Aorta (tissue), 5 donors: ENCODE measurements at places on chromosomes 12 and 14. TPM values are rescaled to one million over a fixed set of nuclear protein-coding genes. Genes with fewer than 3 reads are reported as not detected.
A peak's percentile ranks its signal among the peaks of the same experiment; 100 is the strongest.

The TSHR gene
- total RNA-seq, result 0.29 TPM

The STAT6 gene
- 199 TPM for total RNA-seq

The CD9 gene
- 285 TPM for total RNA-seq

The AMDHD1 gene
- 0.51 TPM for total RNA-seq

The CPNE6 gene
- total RNA-seq, result 0.71 TPM

The BMAL2 gene
- total RNA-seq, result 18.1 TPM

The SMIM41 gene
- 0.84 TPM for total RNA-seq

The RNF212B gene
- not detected for total RNA-seq

The GLS2 gene
- total RNA-seq, result 0.58 TPM

The STAB2 gene
- total RNA-seq, result 0.45 TPM

The DEGS2 gene
- total RNA-seq, result 0.99 TPM

The CCDC177 gene
- not detected for total RNA-seq

The KLRC2 gene
- total RNA-seq, result 0.65 TPM

The AEBP2 gene
- 89.0 TPM for total RNA-seq

DNA sequence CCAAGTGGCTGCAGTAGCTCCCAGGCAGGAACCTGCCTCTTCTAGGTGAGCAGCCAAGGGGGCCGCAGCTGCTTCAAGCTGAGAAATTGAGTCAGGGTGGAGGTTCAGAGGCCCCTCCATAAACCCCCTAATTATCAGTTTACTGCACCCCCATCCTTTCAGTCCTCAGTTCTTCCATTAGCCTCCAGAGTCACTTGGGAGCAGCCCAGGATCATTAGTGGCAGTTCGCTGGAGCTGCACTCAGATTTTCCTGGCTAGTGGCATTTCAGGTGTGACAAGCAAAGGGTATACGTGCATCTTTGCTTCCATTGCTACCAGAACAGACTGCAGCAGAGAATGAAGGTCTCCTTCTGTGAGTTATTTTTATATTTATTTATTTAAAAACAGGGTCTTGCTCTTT, 358.7 kb downstream of the FUT8 start:
- no peak for DNase-seq

DNA sequence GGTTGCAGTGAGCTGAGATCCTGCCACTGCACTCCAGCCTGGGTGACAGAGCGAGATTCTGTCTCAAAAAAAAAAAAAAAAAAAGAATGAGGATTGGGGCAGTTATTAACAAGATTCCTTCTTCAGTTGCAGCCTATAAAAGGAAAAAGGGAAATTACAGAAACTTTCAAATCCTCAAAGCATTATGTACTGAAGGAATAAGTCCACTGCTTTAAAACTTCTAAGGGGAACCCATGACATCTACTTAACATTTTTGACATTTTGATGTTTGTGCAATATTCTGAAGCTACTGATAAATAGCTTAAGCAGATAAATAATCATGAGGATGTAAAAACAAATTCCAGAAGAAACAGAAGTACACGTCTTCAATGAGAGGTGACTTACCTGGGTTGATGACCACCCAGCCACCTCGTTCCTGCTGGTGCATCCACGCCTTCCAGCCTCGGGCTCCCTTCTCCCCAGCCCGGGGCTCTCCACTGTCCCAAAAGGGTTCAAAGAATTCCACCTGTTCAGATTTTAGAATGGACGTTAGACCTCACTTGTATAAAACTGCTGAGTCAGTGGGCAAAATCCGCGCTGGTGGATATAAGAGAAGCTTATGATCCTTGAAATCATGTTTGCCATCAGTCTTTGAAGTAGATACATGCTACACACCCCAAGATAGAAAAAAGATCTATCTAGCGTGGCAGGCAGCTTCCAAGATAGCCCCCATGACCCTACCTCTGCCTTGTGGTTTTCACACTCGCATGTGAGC, 33.7 kb downstream of the NRDE2 start:
- DNase-seq, result no peak

- DNase-seq, result no peak
These were observed 20.8 kb downstream of the STX2 start for GRCh38 chr12:130818272-130818634.

DNA sequence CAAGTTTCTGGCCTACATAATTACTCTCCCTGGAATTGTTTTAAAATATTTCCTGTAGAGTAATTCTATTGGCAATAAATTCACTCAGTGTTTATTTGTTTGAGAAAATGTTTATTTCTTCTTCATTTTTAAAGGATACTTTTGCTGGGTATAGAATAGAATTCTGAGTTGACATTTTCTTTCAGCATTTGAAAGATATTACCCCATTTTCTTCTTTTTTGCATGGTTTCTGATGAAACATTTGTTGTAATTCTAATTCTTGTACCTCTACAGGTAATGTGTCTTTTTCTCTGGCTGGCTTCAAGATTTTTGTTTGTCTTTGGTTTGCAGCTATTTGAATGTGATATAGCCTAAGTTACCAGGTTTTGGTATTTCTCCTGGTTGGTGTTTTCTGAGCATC, 25.1 kb upstream of the ATF7IP start:
- no peak for DNase-seq

DNA sequence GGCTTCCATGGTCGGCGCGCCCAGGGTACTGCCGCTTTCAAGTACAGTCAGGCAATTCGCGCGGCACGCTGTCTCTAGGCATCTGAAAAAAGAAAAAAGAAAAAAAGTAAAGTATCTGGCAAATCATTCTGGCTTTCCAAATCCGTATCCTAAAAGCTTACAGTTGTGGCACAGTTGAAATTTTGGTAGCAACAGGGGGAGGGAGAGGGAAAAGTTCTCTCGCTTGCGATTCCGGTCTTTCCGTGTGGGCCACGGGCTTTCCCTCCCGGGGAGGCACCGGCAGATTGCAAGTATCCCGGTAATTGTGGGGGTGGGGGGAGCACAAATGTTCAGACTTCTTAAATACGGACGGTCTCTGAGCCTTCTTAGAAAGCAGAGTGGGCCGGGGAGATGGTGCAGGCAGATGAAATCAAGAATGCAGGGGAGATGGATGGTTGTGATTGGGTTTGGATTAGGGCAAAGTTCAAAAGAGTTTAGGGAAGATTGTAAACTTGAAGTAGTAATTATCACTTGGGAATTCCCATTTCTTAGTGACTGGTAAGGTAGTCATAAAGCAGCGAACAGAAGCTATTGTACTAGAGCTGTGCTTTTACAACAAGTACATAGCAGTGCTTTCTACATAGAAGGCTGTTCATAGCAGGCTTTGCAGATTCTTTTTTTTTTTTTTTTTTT, 1.2 kb downstream of the SOCS2 start:
- DNase-seq, result no peak

- DNase-seq, result no peak
These were observed 28.6 kb downstream of the TPH2 start for GRCh38 chr12:71967211-71967610.

- peak; percentile 60 for DNase-seq
These were observed 1.3 kb downstream of the AHSA1 start for GRCh38 chr14:77459072-77459723.

- DNase-seq, result no peak
These were observed 141.5 kb upstream of the ARID2 start for GRCh38 chr12:45587877-45588533.

- no peak for DNase-seq
These were observed 378.7 kb upstream of the KITLG start for GRCh38 chr12:88958946-88959345.

- no peak for DNase-seq
These were observed 95.1 kb downstream of the NT5DC3 start for GRCh38 chr12:103745962-103746361.

DNA sequence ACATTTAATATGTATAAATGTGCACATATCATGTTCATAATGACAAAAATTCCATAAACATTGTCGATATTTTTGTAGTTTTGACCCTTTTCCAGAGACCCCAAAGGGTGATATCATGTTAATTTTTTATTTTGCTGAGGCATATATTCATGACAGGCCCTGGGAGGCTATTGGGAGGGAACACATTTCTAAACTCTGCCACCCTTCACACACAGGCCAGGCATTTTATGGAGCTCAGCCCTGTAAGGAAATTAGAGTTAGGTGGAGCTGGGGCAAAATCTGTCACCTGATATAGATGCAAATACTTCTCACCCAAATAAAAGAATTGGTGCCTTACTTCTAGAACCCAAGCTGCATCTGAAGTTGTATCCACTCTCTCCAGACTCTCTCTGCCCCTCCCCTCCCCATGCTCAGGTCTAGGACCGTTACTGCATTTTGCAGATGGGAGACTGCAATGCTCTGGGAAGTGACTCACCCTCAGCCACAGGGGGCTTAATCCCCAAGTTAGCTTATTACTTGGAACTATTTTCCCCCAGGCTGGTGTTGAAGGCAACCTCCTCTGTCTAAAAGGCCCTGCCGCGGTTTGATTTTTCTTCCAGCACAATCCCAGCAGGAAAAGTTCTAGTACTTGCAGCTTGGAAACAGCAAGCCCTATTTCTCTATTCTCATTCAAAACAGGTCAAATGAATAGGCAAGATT, 238.9 kb downstream of the EMP1 start:
- DNase-seq, result no peak

- no peak for DNase-seq
These were observed 23.2 kb downstream of the MAPK1IP1L start for GRCh38 chr14:55074662-55075061.

- no peak for DNase-seq
These were observed 103.7 kb downstream of the SMOC1 start for GRCh38 chr14:69982886-69983285.

- DNase-seq, result peak; percentile 84
These were observed 13.3 kb upstream of the MAP3K9 start for GRCh38 chr14:70822530-70823185.

- no peak for DNase-seq
These were observed 3.1 kb downstream of the SMIM41 start for GRCh38 chr12:52082669-52082987.

DNA sequence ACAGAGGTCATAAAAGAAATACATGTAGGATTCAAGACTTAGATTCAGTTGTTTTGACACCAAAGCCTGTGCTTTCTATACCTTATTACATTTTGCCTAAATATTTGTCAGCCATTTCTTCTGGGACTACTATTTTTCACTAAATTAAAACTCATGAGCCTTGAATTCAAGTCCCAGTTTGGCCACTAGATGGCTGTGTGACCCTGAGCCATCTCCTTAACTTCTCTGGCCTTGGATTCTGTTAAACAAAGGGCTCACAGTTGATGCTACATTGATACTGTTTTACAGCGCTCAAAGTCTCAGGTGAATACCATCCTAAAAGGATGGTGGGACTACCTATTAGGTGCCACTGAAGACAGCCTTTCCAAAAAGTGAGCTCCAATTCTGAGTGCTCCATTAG, 39.6 kb upstream of the CCDC198 start:
- DNase-seq, result no peak

- DNase-seq, result no peak
These were observed 110.3 kb downstream of the DICER1 start for GRCh38 chr14:95046711-95047681.

- DNase-seq, result peak; percentile 21
These were observed 14.5 kb downstream of the KRT83 start for GRCh38 chr12:52306731-52307130.

DNA sequence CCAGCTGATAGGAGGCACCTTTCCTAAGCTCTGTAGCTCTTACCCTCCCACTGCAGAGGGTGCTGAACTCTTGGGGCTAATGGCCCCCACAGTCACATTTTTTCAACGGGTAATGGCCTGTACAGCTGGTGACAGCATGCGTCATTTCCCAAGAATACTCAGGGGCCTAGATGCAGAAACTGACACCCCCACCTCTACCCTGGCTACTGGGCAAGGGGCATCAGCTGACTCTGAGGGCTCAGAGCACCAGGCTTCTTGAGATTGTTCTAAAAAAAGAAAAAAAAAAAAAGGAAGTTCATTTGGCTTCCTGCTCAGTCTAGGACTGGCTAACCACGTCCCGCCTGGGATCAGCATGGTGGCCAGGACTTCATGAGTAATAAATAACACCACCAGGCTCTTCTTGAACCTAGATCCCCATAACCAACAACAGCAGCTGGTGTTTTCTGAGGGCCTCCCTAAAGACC, 35.2 kb downstream of the ZFP36L1 start:
- peak; percentile 85 for DNase-seq

DNA sequence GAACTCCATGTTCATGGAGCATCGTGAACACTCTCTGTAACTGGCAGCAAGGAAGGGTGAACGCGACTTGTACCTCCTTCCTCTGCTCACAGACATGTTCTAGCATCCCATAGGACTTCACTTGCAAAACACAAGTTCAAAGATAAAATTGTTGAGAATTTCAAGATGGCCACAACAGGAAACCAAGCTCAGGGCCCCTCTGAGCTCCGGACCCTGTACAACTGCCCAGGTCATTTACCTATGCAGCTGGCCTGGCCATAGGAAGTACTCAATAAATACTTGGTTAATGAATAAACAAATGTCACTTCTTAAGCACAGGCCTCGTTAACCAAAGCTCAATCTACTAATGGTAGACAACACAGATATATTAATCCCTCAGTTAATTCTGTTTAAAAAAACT, 11.7 kb upstream of the PPP4R4 start:
- no peak for DNase-seq

- DNase-seq, result no peak
These were observed 87.4 kb upstream of the SLC38A2 start for GRCh38 chr12:46459861-46460545.

GRCh38 chr12:64612843-64613242, 2.5 kb downstream of the RASSF3 start:
- DNase-seq, result no peak

DNA sequence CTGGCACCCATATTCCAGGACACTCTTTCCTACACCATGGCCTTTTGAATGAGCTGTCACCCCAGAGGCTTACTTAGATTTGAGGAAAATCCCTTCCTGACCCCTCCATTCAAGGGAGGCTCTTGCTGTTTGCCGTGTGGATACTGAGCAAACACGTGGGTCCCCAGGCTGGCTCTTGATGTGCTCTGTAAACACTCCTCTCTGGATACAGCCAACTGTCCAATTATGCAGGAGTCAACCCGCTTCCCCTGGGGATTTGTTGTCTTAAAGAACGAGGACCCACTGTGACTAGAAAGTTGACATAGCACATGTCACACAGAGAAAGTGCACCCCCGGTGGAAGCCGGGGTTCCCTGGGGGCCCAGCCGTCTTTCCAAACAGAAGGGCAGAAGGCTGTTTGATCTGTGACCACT, 75.8 kb upstream of the CEP83 start:
- no peak for DNase-seq

DNA sequence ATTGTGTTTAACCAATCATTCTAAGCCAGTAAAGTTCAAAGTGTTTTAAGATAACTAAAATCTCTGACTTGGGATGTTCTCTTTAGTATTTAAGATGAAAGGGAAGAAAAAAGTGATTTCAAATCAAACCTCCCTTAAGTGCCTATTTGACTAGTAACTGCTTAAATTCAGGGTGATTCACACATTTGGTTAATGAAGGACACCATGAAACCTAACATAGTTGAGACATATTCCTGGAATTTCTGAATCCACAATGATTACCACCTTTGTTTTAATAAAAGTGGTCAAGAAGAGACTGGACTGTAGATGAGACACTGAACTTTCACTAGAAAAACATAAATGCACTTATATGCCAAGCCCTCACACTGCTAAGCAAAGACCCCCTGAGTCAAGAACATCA, 138.7 kb downstream of the MED13L start:
- DNase-seq, result no peak

DNA sequence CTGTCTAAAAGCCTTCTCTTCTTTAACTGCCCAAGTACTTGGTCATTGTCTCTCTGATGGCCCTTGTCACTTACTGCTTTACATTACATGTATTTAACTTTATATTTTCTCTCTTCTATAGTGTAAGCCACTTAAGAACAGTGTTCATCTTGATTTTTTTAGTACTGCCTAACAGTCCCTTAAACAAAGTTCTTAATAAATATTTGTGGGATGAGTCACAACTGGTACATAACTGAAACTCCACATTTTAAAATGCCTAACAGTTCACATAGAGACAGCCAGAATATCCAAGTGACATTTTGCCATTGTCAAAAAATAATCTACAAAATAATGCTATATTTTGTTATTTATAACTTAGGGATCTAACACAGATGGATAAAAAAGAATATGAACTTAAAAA, 146.6 kb downstream of the STXBP6 start:
- DNase-seq, result no peak
